ENCODE measurements at places on chromosomes 5 and 9. TPM values are rescaled to one million over a fixed set of nuclear protein-coding genes. Genes with fewer than 3 reads are reported as not detected.

Gene COL23A1
- 1.2 TPM for total RNA-seq

Gene ZNF367
- total RNA-seq: 9.2 TPM

Gene DIPK1B
- total RNA-seq: 1.4 TPM

Gene TMEM215
- total RNA-seq: not detected

Gene GPR151
- not detected for total RNA-seq

Gene NME5
- 0.32 TPM for total RNA-seq

Gene SV2C
- 0.02 TPM for total RNA-seq

Gene CAMK4
- 4.3 TPM for total RNA-seq

Gene ALDH1A1
- total RNA-seq: 309 TPM

Gene ADGRD2
- not detected for total RNA-seq

Gene ENTPD2
- 0.50 TPM for total RNA-seq

Gene CARD9
- total RNA-seq: 1.6 TPM

Gene CDKN2B
- 4.2 TPM for total RNA-seq

Gene ACTBL2
- total RNA-seq: not detected

Gene FAM78A
- total RNA-seq: 1.9 TPM

Gene INSL6
- total RNA-seq: not detected

Gene SLCO6A1
- total RNA-seq: not detected

Gene HIGD2A
- 104 TPM for total RNA-seq

Gene SEC61B
- 85.1 TPM for total RNA-seq

Gene WDR38
- not detected for total RNA-seq

Gene SCGB3A2
- total RNA-seq: not detected
